ENCODE measurements at places on chromosomes 12 and 14.

- no peak for DNase-seq
Observed at GRCh38 chr12:6684609-6685008, 4.6 kb downstream of the ZNF384 start.

GRCh38 chr12:70005864-70006618, 181.0 kb downstream of the MYRFL start:
- no peak for DNase-seq

DNA sequence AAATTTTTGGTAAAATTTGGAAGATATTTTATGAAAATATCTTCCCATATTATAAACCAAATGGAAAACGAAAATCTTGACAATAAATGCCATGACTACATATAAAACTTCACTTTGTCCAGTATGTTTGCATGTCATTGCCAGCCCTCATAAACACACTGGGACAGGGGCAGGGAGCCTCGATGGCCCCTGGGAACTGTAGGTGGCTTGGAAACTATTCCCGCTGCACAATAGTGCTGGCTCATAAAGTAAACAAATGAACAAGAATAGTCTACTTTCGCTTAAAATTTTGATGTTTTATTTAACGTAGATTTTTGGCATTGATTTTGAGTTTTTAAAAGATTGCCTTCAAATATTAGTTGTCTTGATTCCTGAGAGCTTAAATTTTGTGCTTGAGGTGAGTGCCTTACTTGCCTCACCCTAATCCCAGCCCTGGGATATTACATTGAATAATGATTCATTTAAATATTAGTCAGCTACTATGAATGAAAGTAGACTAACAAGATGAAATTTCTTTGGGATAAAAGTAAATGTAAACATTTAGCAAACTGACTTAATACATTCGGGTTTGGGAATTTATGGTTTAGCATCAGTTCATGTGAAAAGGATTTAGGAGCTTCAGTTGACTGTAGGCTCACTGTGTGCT, 74.0 kb upstream of the PKP2 start:
- no peak for DNase-seq

- no peak for DNase-seq
Observed at GRCh38 chr12:51270951-51271518, 820 bp upstream of the SMAGP start.

- DNase-seq, result no peak
Observed at GRCh38 chr12:42576374-42576773, 13.2 kb downstream of the PRICKLE1 start.

GRCh38 chr14:99314623-99315022, 42.6 kb upstream of the BCL11B start:
- DNase-seq, result no peak

DNA sequence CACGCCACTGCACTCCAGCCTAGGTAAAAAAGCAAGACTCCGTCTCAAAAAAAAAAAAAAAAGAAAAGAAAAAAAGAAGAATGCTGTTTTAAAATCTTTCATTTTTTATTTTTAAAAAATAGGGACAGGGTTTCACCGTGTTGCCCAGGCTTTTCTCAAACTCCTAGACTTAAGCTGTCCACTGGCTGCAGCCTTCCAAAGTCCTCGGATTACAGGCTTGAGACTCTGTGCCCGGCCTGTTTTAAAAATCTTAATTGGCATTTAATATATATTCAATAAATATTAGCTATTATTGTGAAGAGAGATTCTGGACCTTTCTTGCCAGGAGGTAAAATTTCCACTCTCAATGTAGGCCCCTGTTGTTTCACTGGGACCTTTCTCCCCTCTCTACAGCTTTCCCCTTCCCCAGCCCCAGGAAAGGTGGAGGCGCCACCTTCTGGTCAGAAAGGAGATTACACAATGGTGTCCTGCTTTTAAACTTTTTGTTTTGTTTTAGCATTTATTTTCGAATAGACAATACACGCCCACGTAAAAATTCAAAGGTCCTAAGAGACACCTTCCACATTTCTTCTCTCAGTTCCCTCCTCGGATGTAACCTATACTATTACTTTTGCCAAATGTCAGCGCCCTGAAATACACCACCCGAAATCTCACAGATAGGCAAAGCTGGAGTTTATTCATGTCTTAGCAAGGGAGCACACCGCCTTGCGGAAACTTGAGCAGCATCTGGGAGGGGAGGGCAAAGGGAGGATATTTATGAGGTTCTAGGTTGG, 23.8 kb upstream of the PHC1 start:
- peak; percentile 22 for DNase-seq

DNA sequence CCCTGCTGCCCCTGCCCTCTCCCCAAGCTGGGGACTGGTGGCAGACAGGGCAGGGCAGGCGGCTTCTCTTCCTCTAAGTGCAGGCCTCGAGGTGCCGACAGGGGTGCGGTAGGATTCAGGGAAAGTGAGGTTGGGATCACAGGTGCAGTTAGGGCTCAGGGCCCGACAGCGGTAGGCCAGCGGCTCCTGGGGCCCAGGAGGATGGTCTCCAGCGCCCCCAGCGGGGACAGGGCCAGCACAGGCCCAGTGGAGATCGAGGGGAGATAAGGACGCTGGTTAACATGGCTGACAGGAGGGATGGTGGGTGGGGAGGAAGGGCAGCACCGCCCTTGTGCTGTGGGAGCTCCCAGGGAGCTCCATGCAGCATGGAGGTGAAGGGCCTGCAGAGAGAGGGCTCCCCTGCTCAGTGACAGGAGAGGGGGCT, 935 bp upstream of the CRIP1 start:
- DNase-seq, result no peak

- DNase-seq, result no peak
Observed at GRCh38 chr12:119082496-119082895, 96.2 kb upstream of the HSPB8 start.

DNA sequence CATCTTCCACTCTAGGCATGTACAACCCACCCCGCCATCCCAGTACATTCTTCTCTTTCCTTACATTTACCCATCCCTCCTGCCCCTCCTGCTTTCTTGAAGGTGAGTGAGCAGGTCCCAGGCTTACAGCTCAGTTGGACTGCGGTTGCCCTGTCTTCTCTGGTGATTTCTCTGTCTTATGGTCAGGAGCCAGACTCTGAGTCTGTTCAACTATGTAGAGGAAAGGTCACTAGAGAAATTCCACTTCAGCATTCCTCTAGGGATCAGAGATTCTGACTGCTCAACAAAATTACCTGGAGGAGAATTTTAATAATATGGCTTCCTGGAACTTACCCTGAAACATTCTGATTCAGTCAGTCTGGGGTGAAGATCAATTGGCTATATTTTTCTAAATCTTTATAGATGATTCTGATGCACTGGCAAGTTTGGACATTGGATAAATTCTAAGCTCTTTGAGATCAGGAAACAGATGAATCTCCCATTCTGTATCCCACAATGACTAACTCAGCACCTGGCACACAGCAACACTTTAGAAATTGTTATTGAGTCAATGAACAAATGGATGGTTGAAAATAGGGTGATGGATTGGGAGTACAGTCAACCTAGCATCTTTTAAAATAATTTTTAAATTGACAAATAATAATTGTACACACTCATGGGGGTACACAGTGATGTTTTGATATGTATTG, 128.6 kb upstream of the HIF1A start:
- DNase-seq, result no peak

GRCh38 chr14:62663456-62663821, 381.8 kb downstream of the KCNH5 start:
- DNase-seq, result no peak

DNA sequence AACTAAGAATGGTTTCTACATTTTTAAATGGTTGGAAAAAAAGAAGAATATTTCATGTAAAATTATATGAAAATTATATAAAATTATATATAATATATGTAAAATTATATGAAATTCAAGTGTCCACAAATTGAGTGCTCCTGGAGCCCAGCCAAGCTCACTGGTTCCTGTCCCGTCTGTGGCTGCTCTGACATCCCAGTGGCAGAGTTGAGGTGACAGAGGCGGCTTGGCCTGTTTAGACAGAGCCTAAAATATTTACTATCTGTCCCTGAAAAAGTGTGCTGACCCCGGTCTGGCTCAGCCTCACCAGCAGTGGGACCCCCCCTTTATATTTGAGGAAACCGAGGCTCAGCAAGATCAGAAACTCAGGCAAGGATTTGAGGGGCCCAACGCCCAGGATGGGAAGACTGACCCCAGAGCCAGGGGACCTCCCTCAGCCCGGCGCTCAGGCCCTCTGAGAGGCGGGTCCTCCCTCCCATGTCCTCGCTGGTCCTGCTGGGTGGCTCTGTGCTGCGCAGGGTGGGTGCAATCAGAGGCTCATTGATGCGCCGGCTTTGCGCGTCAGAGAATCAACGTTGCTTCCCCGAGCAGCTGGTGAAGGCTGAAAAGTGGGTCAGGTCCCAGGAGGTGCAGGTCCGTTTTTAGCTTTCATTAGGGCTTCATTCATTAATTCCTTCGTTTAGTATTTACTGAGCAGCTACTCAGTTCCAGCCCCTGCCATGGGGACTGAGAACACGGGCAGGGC, 21.5 kb upstream of the BEGAIN start:
- DNase-seq, result no peak

DNA sequence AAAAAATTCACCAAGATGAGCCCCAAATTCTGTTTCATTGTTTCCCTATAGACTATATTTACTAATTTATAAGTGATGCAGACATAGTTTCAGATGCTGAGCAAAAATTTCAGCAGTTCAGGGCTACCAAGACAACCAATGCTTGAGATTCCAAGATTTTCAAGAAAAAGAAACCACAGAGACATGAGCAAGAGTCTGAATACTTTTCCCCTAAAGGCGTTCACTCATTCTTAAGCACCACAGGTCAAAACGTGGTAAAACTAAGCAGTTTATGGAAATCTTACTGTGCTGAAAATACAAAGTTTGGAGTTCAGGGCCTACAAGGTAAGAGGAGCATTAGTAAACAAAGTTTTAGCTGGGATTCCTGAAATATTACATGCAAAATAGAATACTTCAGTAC, 221.2 kb downstream of the KCNH5 start:
- no peak for DNase-seq

GRCh38 chr12:27555925-27556778, 32.1 kb downstream of the PPFIBP1 start:
- DNase-seq, result no peak

DNA sequence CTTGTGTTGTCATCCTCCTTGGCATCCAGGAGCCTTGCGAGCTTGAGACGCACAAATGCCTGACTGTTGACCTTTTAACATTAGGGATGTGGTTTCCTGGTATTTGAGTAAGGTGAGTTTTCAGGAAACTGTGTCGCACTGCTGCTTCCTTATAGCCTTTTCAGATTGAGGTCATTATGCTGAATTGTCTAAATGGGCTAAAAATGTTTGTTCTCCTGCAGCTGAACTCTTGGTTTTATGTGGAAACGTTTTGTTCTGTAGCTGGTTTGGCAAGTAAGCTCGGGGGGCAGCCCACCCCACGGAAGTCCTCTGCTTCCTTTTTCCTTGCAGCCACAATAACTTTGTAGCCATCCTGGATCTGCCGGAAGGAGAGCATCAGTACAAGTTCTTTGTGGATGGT, 5.7 kb downstream of the PRKAB1 start:
- no peak for DNase-seq

GRCh38 chr12:3752741-3753486, at the start of gene CRACR2A:
Gene CRACR2A, minus strand, starts transcription at chr12:3753109. Its CDS starts 56,110 bp downstream, at chr12:3696999.
- peak; percentile 50 for DNase-seq

- no peak for DNase-seq
Observed at GRCh38 chr12:100138803-100139098, 3.9 kb downstream of the BLTP3B start.

DNA sequence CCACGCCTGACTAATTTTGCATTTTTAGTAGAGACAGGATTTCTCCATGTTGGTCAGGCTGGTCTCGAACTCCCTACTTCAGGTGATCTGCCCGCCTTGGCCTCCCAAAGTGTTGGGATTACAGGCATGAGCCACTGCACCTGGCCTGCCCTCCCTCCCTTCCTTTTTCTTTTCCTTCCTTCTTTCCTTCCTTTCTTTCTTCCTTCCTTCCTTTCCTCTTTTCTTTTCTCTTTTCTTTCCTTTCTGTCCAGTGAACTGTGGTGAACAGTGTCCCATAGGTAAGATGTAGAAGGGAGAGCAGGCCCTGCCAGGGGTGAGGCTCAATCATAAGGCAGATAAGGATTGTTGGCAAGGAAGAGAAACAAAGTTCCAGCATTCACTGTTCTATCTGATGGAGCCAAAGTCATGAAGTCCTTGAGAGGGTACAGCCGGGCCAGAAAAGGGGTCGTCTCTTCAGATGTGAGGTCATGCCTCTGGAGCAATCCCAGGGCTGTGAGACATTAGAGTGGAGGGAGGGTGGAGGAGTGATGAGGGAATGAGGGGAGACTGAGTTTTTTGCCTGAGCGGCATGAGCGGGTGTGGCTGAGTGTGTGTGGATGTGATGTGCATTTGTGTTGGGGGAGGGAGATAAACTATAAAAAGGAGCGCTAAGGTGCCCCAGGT, 4.2 kb upstream of the MLF2 start:
- DNase-seq, result no peak

DNA sequence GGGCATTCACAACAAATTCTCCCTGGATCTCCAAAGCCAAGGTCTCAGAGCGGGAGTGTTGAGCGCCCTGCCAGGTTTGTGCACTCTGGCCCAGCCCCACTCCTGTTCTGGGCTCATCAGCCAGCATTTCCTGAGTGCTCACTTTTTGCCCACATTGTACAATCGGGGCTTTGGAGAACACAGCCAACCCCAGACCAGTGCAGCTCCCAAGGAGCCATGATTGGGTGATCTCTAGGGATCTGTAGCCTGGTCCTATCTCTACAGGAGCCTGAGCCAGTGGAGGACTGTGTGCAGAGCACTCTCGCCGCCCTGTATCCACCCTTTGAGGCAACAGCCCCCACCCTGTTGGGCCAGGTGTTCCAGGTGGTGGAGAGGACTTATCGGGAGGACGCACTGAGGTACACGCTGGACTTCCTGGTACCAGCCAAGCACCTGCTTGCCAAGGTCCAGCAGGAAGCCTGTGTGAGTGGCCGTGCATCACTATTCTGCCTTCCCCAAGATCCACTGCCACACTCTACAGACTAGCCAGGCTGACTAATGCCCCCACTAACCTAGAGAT, 2.8 kb downstream of the ARHGEF40 start:
- DNase-seq, result no peak

DNA sequence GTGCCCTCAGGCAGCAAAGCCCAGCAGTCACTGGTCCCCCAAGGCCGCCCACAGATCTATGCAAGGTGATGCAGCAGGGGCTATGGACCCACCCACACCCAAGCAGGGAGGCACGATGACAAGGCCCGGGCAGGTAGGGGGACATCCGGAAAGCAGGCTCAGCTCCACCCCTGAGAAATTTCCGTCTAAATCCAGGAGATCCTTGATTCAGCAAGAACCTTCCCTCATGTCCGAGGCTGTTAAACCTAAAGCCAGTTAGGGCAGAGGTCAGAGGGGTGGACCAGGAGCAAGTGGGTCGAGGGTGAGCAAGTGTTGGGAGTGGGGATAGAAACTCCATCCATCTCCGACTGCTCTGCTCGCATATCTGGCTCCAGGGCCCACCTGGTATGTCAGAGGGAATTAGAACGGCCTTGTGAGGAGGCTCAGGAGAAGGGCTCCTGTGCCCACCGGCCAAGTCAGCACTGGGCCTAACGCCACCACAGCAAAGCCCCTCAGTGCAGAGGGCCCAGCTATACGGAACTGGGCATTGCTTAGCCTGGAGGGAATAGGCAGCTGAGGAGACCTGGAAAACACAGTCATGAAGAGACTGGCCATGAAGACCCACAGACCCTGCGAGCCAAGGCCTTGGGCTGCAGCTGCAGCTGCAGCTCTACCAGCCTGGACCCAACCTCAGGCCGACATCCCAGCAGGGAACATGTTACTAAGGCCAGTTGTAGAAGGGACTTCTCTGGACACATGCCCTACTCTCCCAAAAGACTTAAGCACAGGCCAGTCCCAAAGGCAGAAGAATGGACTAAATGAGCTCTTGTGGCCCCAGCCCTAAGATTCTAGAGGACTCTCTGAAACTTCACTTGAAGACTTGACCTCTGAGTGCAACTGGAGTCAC, 34.3 kb downstream of the DAD1 start:
- no peak for DNase-seq

- no peak for DNase-seq
Observed at GRCh38 chr12:122126713-122127597, 47.1 kb downstream of the IL31 start.

- DNase-seq, result no peak
Observed at GRCh38 chr14:41489315-41489972, 117.2 kb upstream of the LRFN5 start.
